ENCODE measurements at places on chromosomes 4 and X.

DNA sequence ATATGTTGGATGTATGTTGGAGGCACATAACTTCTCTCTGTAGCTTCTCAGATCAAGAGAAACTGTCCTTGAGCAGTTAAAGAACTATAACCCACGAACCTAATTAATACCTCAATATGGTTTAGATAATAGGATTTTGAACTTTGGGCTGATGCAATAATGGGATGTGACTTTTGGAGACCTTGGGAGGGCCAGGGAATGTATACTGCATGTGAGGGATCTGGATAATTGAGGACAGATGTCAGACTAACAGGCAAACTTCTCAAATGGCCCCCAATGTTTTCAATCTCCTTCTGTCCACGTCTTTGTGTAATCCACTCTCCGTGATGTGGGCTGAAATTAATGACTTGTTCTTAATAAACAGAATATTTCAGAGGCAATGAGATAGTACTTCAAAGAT, 202.2 kb upstream of the FAT4 start:
- DNase-seq: no peak

- no peak for DNase-seq
These were observed 307.3 kb downstream of the RAPGEF2 start for GRCh38 chr4:159410076-159410777.

DNA sequence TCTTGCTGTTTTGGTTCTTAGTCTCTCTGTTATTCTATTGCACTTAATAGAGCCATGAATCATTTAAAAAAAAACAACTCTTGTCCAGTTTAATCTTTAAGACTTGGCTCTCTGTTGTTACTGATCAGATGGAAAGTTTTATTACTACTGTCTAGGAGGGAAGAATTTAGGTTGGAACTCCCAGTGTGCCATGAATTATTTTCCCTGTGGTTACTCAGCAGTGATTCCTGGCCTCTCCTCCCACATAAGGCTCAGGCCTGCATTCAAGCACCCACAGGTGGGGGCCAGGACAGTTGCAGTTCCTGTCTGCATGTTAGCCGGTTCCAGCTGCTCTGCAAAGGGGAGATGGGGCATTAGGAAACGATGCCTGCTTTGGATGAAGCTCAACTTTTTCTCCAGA, 29.8 kb upstream of the ESX1 start:
- DNase-seq: no peak

- DNase-seq: no peak
These were observed 77.1 kb upstream of the PABPC4L start for GRCh38 chr4:134278675-134279074.

DNA sequence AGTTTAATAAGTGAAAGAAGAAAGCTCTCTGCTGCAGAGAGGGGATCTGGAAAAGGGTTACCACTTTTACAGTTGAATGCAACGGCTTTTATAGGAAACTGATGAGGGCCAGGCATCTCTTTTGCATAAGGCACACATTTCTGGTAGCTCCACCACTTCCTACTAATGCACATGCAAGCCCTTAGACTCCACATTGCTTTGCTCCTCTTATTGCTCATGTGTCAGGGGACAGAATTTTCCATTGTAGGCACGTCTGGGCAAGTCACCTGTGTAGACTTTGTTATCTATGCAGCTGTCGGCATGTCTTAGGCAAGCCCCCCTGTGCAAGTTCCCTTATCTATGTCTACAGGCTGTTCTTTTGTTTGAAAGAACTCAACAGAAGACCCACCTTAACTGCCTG, 294.6 kb upstream of the STS start:
- DNase-seq: no peak

DNA sequence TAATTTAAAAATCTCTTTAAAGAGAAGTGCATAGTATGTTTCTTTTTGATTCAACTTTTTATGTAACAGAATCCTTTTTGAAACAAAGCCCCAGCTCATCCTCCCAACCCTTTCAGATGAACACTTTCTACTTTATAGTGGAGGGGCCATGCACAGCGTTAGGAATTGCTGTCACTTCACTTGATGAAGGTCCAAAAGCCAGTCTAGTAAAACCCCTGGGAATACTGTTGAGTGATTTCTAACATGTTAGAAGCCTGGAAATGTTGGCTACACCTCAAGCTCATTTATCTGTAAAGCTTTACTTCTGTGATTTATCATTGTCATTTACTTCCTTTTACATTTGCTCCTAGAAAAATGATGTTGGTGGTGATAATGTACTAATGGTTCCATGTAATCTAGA, 1608.9 kb upstream of the TENM3 start:
- no peak for DNase-seq

DNA sequence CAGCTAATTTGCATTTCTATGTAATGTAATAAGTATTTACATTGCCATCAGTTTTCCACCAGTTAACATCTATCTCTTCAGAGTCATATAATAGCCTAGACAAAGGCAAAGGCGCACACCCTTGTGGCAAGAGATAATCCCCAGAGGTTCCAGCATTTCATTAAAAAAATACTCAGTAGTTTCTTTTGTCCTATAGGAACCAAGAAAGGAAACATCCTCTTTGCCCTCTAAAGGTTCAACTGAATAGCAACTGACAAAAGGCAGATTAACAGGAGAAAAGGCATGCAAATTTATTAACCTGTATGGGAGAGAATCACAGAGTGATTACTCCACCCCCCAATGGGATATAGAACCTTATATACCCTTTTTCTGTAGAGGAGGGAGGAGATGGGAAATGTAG, 48.4 kb downstream of the MAGEB17 start:
- no peak for DNase-seq

- DNase-seq: peak; percentile 68
These were observed 440.9 kb downstream of the INPP4B start for GRCh38 chr4:142405021-142405694.

GRCh38 chr4:112322866-112323265, 25.7 kb downstream of the ALPK1 start:
- no peak for DNase-seq

- peak; percentile 55 for DNase-seq
These were observed 23.3 kb upstream of the GPR50 start for GRCh38 chrX:151153086-151153485.

DNA sequence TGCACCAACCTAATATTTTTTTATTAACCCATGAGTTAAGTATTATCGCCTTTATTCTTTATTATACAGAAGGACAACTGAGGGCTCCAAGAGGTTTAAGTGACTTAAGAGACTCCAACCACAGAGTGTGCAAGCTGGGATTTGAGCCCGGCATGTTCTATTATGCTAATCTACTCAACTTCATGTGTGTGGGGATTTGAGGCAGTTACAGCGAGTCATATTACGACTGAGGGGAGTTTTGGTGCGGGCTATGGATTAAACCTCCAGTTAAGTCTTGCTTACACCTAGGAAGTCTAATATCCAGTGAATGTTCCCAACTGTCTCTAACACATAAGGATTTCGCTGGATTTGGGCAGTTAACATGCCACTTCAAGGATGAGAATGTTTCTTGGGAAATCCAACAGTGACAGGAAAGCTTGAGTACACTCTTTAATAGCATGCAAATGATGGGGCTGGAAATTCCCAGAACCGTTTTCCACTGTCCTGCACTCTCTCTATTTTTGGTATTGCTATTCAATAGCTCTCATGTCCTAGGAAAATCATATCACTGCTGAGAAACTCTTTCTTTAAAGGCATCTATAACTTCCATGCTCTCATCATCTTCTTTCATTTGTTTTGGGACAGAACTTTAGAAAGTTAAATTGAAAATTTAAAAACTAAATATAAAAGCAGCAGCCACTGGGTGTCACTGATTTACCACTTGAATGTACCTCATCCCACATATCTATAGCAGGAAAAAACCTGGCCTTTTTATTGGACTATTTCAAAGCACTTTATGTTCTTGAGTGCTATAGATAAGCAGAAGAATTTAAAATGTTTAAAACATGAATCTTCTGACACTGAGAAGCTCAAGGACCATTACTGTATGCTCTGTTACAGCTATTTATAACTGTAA, 165.1 kb upstream of the TTC29 start:
- no peak for DNase-seq

- no peak for DNase-seq
These were observed 390.6 kb upstream of the ZFP42 start for GRCh38 chr4:187604984-187605383.

- DNase-seq: no peak
These were observed 85.2 kb downstream of the ACOX3 start for GRCh38 chr4:8355306-8355705.

- no peak for DNase-seq
These were observed 762.4 kb downstream of the DMD start for GRCh38 chrX:32448945-32449344.

- no peak for DNase-seq
These were observed 15.0 kb upstream of the SEC24B start for GRCh38 chr4:109418588-109418987.

- DNase-seq: no peak
These were observed 170.4 kb upstream of the MAB21L2 start for GRCh38 chr4:150411520-150411919.

DNA sequence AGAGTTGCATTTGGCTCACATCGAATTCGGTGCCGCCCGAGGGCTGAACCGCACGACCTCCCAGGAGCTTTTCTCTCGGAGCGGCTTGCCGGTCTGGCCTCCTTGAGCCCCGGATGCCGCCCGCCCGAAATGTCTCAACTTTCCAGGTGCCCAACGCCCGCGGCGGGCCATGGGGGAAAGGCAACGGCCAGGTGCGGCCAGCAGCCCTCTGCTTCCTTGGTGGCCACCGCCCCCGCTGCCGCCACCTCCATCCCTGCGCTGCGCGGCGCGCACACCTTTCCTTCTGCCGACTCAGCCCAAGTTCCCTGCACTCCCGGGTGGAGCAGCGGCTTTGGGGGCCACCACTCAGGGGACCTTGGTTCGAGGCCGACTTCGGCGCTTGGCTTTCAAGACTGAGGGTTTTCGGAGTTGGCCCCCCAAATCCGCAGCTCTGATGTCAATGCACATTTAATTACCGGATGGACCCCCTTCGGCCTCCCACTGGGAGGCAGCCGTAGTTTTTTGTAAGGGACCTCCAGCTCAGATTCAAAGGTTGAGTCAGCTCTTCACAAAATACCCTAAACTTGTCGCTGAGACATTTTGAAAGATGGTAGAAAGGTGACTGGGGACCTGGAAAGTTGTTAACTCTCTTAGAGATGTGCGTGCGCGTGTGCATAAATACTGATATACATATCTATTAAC, 1.1 kb downstream of the AFF2 start:
- DNase-seq: no peak

- DNase-seq: no peak
These were observed 77.9 kb downstream of the STIM2 start for GRCh38 chr4:26938516-26938915.

GRCh38 chr4:97643179-97643578, 500.1 kb downstream of the STPG2 start:
- DNase-seq: no peak

GRCh38 chr4:138389976-138390685, 148.0 kb upstream of the SLC7A11 start:
- no peak for DNase-seq

- DNase-seq: no peak
These were observed 83.6 kb downstream of the CRMP1 start for GRCh38 chr4:5809216-5809776.

DNA sequence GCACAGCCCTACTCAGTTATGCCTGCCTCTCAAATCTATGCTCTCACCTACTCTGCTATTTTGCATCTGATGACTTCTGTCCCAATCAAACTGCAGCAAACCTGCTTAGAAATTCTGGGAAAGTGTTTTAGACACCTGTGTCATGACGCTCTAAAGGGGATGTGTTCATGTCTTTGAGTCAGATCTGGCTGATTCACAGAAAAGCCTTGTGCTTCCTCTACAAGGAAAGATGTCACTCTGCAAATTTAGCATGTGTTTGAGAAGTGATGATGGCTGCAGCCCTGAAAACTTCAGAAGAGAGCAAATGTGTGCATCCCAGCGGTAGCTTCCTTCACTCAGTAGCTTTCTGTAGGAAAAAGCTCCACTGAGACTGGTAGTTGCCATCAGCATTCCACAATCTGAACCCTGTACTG, 235.4 kb downstream of the MGST2 start:
- no peak for DNase-seq

GRCh38 chr4:6781561-6781960, 966 bp upstream of the KIAA0232 start:
- no peak for DNase-seq

DNA sequence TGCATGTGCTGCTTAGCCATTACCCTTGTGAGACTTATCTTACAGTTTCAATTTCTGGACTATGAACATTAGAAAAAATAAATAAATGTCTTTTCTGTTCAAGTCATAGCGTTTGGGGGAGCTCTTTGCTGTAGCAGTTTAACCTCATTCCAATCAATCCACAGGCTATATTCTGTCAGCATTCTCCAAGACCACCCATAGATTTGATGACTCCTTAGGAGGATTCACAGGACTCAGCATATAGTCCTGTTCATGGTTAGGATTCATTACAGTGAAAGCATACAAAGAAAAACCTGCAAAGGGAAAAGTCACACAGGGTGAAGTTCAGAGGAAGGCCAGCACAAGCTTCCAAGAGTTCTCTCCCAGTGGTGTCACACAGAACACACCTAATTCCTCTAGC, 180.5 kb downstream of the ADAMTS3 start:
- no peak for DNase-seq

DNA sequence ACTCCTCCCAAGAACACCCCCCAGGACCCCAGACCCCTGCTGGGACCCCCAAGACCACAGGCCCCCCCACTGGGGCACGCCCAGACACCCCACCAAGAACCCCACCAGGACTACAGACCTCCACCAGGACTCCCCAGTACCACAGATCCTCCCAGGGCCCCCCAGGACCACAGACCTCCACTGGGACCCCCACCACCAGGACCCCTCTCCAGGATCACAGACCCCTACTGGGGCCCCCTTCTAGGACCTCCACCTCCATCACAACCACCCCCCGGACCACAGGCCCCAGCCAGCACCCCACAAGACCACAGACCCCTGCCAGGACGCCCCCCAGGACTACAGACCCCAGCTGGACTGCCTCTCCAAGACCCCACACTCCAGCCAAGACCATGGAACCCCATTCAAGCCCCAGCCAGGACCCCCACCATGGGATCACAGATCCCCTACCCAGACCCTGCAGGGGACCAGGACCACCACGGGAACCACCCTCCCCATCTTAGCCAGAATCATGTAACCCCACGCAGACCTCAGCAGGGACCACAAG, 855 bp upstream of the DHRSX start:
- no peak for DNase-seq

- peak; percentile 24 for DNase-seq
These were observed 674 bp downstream of the SEC24B start for GRCh38 chr4:109434007-109434971.

GRCh38 chr4:40630335-40631021, 814 bp upstream of the RBM47 start:
- DNase-seq: no peak
